ENCODE measurements at places on chromosomes 5 and 9.

GRCh38 chr9:112248722-112249121, 73.6 kb upstream of the SUSD1 start:
- no peak for DNase-seq

DNA sequence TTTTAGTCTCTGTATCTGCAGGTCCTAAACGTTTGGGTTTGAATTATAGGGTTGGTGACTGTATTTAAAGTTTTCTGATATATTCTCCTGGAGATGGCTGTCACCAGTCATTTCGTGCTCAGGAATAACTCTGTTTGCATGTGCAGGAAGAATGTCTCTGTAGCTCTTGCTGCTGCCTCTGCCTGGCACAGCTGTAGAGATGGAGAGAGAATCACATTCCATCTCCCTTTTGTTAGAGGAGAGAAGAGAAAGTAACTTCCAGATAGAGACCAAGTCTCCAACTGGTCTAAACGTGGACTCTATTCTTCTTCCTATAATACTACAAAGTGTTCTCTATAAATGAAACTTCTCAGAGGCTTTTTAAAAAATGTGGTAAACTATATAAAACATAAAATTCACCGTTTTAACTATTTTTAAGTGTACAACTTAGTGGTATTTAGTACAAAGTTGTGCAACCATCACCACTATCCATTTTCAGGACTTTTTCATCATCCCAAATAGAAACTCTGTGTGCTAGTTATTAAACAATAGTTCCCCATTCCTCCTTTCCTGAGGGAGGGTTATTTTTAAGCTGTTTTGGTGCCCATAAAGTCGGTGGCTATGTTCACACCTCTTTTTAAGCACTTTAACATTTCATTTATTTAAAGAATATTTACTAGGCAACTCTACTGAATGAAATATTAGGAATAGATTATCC, 20.7 kb upstream of the STARD4 start:
- DNase-seq, result no peak

GRCh38 chr9:94734054-94734754, 7.7 kb downstream of the AOPEP start:
- no peak for DNase-seq

- DNase-seq, result no peak
These were observed 425.6 kb downstream of the RASEF start for GRCh38 chr9:82637368-82637767.

DNA sequence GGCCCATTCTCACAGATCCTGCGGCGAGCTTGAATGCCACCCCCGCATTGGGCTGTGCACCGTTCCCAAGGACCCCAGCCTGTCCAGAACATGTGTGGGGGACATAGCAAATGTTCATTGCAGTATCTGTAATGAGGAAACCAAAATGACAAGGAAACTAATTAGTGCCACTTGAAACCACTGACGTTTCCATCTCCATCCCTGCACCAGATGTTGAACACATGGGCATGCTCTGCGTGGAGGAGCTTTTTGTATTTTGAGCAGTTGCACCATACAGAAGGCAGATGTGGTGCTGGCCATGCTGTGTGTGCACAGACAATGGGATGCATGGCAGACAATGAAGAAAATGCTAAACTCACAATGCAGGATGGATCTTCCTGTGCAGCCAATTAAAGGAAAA, 437.7 kb downstream of the SEMA5A start:
- DNase-seq, result no peak

- DNase-seq, result no peak
These were observed 15.6 kb downstream of the SNX2 start for GRCh38 chr5:122790354-122791103.

DNA sequence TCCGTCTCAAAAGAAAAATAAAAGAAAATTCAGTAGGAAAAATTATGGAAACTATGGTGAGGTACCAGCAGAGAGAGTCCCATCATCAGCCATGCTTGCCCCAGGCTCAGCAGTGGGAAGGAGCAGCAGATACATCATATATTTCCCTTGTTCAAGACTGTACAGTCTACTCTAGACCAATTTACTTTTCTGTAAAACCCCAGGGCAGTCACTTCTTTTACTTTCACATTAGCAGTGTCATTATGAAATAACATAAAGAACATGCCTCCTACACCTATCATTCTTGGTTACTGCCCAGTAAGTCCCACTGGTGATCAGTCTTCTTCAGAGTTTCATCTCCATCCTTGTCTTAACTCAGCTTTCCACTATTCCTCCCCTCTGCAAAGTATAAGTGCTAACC, 1145.0 kb downstream of the MAT2B start:
- DNase-seq, result no peak

DNA sequence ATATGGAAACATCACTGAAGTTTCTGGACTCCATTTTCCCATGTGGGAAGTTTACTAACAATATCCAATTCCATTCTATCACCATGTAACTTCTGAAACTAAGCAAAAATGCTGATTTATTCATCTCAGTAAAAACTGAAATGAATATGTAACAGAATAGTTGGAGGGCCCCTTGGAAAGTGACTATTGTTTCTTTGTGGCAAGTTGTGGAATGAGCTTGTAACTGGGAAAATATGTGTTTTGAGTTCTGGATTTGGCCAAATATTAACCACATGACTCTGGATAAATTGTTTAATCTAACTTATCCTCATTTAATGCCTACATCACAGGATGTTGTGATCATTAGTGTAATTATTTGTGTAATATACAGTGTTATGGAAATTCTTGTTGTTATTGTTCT, 619.3 kb downstream of the TLE4 start:
- DNase-seq, result no peak

DNA sequence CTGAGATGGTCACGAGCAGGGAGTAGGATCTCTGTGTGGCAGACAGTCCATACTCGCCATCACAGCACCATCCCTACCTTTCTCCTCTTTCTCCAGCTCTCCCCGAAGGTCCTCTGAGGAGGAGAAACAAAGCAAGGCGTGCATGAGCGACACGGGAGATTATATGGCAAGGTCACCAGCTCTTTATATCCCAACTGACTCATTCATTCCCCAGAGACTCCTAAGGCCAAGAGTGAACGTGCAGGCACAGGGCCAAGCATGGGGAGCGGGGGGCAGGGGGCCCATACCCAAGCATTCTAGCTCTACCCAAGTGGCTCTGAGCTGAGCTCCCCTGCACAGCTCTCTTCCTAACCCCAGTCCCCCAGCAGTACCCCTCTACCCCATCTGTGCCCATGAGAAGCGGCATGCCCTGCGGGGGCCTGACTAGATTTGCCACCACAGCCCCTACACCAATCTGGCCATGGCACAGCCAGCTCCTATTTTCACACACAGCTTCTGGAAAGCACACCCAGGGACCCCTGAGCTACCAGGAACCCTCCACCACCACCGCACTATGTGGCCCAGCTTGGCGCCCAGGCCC, 6.8 kb downstream of the TRIM7 start:
- no peak for DNase-seq

- DNase-seq, result no peak
These were observed 238.8 kb downstream of the GADD45G start for GRCh38 chr9:89843591-89843990.
